ENCODE measurements at places on chromosomes 6 and 20. TPM values are rescaled to one million over a fixed set of nuclear protein-coding genes. Genes with fewer than 3 reads are reported as not detected.

MCCD1 gene
- not detected for polyA plus RNA-seq

DEFB113 gene
- not detected for polyA plus RNA-seq

FUT9 gene
- polyA plus RNA-seq: under 0.01 TPM

BHLHE23 gene
- polyA plus RNA-seq: not detected

FRS3 gene
- 8.6 TPM for polyA plus RNA-seq

LY6G5C gene
- polyA plus RNA-seq: 1.1 TPM

PSORS1C2 gene
- not detected for polyA plus RNA-seq

GTF3C6 gene
- polyA plus RNA-seq: 38.5 TPM

OR2B6 gene
- 0.42 TPM for polyA plus RNA-seq

DNA sequence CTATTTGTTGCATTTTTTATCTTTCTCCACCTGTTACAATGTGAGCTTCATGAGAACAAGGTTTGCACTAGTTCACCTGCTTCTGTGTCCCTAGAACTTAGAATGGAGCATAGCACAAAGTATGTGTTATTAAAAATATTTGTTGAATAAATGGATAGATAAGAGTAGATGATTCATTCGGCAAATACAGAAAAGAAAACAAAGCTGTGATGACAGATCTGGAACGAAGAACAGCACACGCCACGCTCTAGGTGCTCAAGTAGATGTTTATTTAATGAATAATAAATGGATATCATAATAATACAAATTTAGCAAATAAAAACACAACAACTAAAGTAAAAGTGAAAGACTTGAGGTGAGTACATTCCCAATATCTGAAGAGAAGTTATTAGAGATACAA is 273.1 kb downstream of the HAO1 start:
- no peak for DNase-seq

DNA sequence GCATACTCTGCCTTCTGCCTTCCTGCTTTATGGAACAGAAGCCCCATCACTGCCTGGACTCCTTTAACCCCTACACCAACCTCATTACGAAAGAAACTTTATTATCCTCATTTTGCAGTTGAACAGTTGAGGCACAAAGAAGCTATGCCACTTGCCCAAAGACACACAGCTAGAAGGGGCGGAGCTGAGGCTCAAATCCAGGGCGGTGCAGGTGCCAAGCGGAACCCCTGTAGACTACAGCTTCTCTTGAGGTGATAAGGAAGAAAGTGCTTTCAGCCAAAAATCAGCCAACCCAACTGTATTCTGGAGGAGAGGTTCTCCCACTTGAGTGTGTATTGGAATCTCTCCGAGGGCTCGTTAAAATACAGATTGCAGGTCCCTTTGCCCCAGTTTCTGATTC is 90.5 kb downstream of the PRND start:
- no peak for DNase-seq

DNA sequence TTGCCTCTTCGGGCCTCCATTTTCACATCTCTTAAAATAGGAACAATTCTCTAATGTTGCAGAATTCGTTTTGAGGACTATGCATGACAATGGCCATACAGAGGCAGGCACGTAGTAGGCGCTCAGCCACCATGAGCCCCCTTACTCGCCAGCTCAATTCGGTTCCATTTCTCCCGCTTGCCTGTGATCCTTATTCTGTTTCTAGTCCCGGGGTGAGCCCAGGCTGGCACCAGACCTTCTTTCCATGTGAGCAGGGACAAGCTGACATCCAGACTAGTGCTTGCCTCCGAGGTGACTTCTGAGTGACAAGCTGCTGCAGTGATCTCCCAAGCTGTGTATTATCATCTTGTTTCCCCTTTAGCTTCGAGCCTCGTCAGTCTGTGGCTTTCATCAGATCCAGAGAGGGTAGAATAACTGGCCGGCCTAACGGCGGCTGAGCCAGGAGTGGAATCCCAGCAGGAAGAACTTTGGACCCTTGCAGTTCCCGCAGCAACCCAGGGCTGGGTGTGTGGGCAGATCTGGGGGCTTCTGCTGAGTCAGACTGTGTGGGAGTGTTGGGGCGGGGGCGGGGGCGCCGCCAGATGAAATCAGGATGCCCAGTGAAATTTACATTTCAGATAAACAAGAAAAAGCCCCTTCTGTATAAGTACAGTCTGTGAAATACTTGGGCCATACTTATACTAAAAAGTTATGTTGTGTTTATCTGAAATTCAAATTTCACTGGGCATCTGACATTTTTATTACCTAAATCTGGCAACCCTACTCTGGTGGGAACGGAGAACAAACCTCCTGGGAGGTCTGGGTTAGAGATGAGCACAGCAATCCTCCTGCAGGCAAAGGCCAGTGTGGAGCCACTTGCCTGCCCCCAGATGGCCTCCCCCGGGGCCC is 10.9 kb downstream of the BANF2 start:
- DNase-seq: no peak

GRCh38 chr6:45305546-45305945 is 22.6 kb upstream of the RUNX2 start:
- no peak for DNase-seq

DNA sequence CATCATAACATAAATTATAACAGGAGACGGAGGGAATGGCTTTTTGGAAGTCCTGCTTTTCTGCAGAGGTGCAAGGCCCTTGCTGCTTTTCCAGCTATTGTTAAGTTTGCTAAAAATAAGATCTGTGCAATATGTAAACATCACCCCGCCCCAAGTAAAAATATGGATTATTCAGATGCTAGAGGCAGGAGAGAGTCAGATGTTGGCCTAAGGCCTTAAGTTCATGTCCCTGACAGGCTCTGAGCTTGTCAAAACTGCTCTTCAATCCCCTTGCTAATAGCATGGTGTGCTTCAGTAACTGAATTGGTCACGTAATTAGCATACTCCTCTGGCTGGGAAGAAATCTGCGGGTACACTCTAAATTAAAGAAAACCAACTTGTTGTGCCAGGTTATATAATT is 147.5 kb downstream of the BMP2 start:
- no peak for DNase-seq

GRCh38 chr6:54335871-54336270 is 27.6 kb downstream of the TINAG start:
- DNase-seq: peak; percentile 0

DNA sequence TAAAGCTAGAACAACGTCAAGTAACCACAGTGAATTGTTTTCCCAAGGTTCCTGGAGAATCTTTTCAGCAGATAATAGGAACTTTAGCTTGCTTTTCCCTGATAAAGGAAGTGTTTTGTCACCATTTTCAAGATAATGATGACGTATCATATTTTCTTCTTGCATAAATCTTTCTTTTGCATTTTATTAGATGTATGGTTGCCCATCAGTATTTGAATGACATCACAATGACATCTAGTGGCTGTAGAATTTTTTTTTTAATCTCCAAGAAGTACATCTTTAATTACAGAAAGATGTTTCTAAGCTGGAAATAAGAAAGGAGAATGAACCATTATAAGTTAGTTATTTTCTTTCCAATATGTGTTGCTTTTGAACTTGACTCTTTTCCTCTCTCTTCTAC is 83.0 kb downstream of the CENPW start:
- no peak for DNase-seq

DNA sequence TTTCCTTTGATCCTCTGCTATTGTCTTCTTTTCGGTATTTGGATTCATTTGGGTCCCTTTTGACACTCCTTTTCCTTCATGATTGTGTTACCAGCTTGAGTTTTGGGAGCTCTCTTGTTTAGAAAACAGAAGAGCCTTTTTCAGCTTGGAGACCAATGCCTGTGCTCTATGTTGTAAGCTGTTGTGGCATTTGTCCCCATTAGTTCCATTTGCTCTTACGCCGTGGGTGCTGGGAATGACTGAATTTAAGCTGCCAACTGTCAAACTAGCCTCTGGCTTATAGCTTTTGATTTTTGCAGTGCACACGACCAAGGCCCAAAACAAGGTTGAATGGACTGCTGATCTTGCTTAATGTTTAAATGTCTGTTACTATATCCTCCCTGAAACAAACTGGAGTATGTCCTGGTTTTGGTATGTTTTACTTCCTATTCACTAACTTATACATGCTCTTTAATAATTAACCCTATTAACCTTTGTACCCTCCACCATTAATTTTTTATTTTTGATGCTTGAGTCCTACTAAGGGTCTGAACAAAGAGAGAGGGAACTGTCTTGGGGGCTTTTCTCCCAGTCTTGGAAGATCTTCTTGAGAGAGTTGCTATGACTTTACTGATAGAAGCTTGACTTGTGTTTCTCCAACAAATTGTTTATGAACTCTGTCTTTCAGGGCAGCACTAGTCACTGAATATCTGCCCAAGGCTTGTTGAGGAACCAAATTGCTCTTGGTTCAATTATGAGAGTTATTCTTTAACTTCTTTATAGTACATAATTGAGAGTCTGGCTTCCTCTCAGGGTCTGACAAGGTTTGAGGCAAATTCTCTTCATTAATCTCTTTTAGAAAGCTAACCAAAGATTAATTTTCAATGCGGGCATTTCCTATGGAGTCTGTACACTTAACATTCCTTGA is 100.3 kb upstream of the SIRPG start:
- DNase-seq: no peak

- no peak for DNase-seq
Observed at GRCh38 chr6:49252901-49253300, 210.2 kb downstream of the MMUT start.

DNA sequence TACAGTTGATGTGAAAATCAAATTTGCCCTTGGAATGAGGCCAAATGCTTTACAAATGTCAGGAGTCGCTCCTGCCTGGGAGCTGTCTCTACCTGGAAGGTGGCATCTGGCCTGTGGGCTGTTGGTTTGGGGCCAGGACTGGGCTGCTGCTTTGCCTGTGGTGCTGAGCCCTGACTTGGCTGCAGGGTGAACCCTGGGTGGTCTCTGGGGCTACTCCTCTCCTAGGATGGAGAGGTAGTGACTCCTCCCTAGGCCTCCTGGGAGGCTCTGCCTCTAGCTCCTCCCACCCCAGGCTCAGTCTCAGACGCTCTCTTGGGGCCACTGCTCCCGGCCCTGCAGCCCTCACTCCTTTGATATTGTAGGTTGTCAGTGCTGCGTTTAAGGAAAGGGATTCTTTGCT is 47.5 kb downstream of the EFCAB8 start:
- DNase-seq: no peak

- DNase-seq: no peak
Observed at GRCh38 chr6:163231356-163232014, 183.0 kb upstream of the QKI start.

DNA sequence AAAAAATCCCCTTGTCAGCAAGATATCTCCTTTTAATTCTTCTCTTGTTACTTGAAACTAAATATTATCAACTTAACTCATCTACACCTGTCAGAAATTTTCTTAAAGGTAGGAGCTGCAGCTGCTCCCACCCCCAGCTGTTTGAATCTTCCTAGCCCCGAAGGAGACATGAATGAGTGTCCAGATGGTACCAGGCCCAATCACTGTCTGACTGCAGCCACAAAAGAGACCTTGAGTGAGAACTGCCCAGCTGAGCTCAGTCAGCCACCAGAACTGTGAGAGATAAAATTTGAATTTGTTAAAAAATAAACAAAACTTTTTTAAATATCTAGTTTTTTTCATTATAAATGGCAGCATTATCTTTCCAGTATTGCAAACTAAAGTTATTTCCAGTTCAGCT is 84.7 kb downstream of the PRSS35 start:
- no peak for DNase-seq

GRCh38 chr6:143510991-143511891 is at the start of gene FUCA2:
TSS of gene FUCA2 (minus strand) at chr6:143511720. CDS start at chr6:143511634, 86 bp downstream.
- peak; percentile 86 for DNase-seq

GRCh38 chr20:14888134-14888533 is 550.7 kb upstream of the FLRT3 start:
- peak; percentile 33 for DNase-seq

GRCh38 chr6:123402052-123402451 is 234.7 kb downstream of the TRDN start:
- no peak for DNase-seq

DNA sequence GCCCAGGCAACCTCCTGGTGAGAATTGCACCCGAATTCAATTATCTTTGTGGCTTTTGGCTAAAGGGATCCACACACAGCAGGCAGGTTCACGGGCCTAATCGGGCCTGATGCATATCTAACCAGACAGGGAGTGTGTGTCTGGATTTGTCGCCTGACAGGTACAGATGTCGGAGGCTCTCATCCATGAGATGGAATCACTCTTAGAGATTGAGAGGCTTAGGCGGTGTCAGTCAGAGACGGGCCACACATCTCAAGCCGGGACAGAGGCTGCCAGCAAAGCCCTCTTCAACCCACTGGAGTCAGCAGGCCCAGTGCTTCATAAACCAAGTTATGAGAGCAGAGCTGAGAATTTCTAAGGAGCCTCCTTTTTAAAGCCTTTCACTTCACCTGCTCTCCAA is 247.0 kb downstream of the LRFN2 start:
- DNase-seq: no peak

DNA sequence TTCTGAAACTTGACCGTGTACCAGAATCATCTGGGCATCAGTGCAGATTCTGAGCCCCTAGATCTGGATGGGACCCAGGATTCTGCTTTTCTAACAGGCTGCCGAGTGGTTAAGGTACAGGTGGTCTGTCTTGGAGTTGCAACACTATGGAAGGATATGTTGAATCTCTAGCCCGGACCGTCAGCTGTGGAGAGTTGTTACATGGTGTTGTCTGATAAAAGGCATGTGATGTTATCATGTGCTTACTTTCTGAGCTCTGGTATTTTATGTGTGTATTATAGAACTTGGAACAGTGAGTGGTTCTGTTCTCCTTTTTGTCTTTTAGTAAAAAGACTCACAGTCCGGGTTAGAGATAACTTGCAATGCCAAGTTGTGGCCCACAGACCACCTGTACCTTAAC is 123.0 kb downstream of the JARID2 start:
- DNase-seq: no peak

GRCh38 chr6:158284007-158284875 is 28.0 kb upstream of the TULP4 start:
- no peak for DNase-seq

DNA sequence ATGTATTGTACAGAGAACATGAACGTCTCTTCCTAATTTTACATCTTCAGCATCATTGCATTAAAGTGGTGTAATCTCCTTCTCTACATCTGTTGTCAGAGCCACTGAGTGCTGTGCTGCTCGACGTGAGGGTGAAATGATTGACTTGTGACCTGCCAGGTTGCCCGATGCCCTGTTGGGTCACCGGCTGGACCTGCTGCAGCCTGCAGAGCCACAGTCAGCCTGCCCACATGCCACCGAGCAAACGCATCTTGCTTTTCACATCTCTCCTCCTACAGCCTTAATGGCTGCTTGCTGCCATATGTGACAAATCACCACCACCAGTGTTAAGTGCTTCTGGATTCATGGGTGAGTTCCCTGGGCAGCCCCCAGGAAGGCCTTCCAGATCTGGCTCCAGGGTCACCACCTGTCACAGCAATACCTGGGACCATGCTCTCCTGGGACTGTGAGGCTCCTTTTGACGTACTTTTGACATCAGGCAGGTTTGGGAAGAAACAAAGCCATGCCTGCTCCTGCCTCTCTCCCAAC is 80.3 kb downstream of the ASXL1 start:
- no peak for DNase-seq
